ENCODE measurements at places on chromosomes 2 and 18.
A peak's percentile ranks its signal among the peaks of the same experiment; 100 is the strongest.

DNA sequence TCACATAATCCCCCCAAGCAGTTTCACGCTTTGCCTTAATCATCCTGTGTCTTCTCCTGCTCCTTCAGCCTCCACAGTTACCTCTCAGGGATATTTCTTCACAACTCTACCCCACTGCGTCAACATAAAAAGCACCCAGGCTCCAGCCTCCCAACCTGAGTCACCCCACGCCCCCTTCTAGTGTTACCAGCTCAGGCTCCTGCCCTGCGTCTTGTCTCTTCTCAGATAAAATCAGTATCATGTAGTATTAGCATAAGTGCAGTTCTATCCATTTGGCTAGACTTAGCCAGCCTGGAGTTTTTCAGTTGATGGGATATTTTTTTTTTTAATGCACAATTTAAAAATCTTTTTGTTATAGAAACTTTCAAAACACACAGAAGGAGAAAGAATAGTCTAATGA, 9.6 kb upstream of the PELI1 start:
- no peak for DNase-seq

DNA sequence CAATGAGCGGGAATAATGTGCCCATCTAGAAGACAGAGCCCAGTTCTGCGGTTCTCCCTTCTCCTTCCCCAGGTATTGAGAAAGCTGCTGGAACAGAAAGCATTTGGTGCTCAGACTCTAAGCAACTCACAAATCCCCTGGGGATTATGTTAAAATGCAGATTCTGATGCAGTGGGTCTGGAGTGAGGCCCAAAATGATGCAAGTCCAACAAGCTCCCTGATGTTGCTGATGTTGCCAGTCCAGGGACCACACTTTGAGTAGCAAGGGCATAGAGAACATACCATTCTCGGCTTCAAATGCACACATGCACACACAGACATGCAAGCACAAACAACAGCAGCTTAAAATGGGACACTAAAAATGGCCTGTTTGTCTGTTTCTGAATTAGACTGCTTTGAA, 274.8 kb upstream of the NCKAP5 start:
- DNase-seq: no peak

DNA sequence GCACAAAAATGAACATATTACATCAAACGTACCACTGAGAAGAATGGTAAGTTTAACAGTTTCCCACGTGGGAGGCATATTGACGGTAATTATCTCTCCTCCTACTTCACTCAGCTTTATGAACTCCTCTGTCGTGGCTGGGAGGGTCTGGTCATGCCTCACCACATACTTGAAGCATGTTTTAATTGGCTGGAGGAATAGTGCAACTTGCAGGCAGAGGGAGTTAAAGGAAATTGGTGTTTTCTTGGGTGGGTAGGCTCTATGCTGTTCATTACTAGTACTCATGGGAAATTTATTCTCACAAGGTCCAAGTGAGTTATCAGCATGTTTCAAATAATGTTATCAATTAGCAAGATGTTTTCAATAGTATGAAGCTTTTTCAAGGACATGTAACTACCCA, 767.0 kb downstream of the PLCL1 start:
- no peak for DNase-seq

GRCh38 chr18:79533146-79533545, 137.4 kb downstream of the NFATC1 start:
- DNase-seq: no peak

DNA sequence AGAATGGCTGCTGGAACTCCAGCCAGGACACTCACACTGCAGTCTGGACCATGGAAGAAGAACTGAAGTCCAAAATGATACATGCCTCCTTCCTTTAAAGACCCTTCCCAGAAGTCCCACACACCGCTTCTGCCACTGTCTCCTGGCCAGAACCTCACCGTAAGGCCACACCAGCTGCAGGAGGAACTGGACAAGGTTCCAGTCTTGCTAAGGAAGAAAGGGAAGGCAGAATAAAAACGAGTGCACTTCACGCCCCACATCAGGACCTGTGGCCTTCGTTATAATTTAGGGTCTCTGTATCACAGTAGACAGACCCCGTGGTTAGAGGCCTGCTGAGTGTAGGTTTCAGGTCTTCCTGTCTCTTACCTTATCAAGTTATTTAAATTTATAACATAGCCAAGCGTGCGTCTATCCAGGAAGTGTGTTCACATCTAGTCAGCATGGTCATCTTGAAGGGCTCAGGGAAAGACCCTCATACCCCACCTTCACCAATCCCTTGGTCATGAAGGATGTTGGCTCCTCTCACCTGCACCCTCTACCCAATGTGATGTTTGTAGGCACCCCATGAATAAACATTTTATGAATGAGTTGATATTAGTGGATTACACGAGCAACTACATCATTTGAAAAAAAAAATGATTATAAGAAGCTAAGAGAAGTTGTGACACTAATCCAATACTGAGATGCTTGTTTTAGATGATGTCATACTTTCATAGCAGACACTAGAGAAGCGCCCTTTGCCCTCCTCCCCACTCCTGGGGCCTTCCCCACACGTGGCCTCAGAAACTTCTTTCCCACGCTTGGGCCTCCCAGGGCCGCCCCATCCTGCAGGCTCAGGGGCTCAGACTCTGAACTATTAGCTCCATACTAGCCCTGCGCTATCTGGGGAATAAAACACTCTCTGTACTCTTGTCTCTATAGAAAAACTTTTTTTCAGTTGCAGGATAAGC, 157.6 kb downstream of the FAM210A start:
- no peak for DNase-seq

GRCh38 chr2:27721884-27722485, 49.5 kb upstream of the MRPL33 start:
- no peak for DNase-seq

GRCh38 chr2:162828545-162828944, 10.0 kb downstream of the KCNH7 start:
- DNase-seq: no peak

GRCh38 chr2:1715184-1716013, 28.9 kb downstream of the PXDN start:
- peak; percentile 87 for DNase-seq

GRCh38 chr2:88429929-88430328, 22.6 kb downstream of the FOXI3 start:
- DNase-seq: no peak

DNA sequence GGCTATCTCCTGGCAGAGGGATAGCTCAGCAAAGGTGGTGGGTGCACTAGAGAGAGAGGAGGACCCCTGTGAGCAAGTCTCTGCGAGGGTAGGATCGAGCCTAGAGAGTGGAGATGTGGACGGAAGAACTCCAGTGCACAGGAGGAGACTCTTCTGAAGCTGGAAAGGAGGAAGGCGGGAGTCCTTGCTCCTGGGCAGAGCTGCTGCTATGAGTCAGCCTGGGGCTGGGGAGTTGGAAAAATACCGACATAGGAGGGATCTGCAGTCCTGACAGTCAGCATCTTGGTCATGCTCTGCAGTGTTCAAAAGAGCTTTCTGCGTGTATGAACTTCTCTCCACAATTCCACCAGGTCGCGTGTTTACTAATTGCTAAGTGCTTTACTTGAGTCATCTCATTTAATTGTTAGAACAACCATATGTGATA, 233.8 kb downstream of the LDLRAD4 start:
- DNase-seq: peak; percentile 73

GRCh38 chr18:71027531-71027930, 738.7 kb downstream of the SOCS6 start:
- no peak for DNase-seq

GRCh38 chr2:27255187-27255586, 7.7 kb downstream of the SLC30A3 start:
- DNase-seq: peak; percentile 73

GRCh38 chr2:15222856-15223255, 338.3 kb downstream of the NBAS start:
- peak; percentile 32 for DNase-seq

- no peak for DNase-seq
These were observed 96.2 kb downstream of the KLHL29 start for GRCh38 chr2:23480957-23481797.

- DNase-seq: no peak
These were observed 77.3 kb downstream of the TEX51 start for GRCh38 chr2:126975671-126976655.
